ENCODE measurements at places on chromosomes 3 and 15.

DNA sequence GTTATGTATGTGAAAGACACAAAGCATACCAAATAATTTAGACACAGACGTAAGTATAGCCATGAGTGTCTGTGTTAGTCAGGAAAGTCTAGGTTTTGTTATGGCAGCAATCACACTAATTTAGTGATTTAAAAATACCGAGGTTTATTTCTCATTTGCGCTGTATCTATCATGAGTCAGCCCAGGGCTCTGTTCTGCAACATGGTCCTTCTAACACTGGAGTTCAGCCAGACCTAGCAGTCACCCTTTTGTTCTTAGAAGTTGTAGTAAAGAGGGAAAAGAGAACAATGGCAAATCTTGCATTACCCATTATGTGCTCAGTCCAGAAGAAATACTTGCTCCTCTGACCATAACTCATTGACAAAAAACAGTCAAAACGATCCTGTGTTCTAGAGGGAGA, 311.5 kb downstream of the NLGN1 start:
- no peak for DNase-seq

GRCh38 chr15:50144341-50145120, 25.5 kb upstream of the ATP8B4 start:
- no peak for DNase-seq

DNA sequence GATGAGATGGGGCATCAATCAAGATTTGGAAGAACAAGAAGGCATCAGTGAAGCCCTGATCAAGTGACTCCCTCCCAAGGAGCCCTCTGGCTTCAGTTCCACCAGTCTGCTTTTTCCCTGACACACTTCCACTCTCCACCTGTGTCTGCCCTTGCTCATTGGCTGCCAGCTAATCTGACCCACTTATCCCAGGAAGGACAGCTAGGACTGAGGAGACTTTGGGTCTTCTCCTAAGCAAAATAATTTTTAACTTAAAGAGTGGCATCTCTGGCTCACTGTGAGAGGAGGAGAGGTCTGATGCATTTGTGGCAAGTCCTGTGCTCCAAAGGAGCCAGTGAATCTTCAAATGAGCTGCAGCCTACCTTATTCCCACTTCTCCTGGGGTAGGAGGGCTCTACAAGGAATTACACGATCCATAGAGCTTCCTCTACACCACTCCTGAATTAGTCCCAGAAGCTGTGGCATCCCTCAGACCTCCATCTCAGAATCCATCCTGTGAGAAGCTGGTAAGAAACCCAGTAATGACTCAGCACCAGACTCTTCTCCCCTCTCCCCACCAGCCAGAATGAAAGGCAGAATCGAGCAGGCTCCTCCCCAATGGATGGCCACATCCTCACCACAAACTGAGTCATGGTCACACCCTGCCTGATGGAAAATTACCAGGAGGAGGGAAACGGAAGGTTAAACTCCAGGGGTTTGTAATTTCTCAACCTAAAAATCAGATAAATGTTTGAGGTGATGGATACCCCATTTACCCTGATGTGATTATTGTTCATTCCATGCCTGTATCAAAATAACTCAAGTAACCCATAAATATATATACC, 6.3 kb upstream of the PKM start:
- DNase-seq: peak; percentile 71

DNA sequence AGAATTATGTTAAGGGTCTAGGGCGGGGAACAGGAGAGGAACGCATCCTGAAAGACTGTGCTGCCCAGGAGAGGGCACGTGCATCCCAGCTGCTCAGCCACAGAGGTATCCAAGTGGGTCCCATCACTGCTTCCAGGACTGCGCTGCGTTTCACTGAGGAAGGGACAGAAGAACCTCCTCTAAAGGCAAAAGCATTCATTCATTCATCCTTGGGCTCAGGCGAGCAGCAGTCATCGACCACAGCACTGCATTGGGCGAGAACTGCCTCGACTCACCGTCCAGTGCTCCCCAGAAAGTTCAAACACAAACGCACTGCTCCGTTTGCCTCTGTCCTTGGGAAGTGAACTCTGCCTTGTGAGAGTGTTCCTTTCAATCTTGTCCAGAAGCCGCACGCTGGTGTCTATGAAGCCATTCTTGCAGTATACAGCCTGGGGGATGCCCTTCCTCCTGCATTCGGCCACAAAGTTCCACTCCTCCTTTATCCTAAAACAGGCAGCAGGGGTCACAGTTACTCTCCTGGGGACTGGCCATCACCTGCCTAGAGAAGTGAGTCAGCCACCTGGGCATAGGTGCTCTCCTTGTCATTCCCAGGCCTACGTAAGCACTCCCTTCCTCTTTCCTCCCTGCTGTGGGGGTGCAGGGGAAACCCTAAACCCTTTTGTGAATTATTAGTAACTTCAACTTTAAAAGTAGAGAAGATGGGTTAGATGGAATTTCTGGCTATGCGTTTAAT, 21.2 kb downstream of the LRRC2 start:
- no peak for DNase-seq

- DNase-seq: no peak
These were observed 97.8 kb downstream of the SST start for GRCh38 chr3:187572441-187572840.

Measured in CD4-positive, alpha-beta T cell treated with Interleukin-6 for 4 hours (primary cell).